Progenitor cell of endocrine pancreas (in vitro differentiated cells): ENCODE measurements at places on chromosomes 5 and 9.
A peak's percentile ranks its signal among the peaks of the same experiment; 100 is the strongest.

DNA sequence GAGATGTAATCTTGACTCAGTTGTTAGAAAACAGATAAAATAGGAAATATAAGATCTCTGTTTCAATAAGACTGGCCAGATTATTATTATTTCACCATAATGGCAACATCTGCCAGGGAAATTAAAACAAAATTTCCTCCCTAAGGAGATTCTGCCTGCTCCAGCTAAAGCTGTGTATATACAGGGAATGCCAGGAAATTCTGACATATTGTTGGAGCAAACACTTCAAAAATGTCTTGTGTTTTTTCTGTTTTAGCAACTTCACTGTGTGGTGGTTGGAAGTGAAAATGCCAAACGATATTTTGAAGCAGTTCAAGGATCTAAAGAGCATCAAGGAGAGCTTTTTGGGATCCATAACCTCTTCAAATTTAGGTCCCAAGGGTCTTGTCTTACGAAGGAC is 90.8 kb downstream of the ERCC6L2 start:
- no peak for DNase-seq

GRCh38 chr9:34869390-34869789 is 88.7 kb upstream of the PHF24 start:
- no peak for DNase-seq

- no peak for DNase-seq
Observed at GRCh38 chr5:39639618-39640089, 214.9 kb upstream of the DAB2 start.

GRCh38 chr5:140710899-140711552 is 10.8 kb downstream of the ZMAT2 start:
- DNase-seq = peak; percentile 77

DNA sequence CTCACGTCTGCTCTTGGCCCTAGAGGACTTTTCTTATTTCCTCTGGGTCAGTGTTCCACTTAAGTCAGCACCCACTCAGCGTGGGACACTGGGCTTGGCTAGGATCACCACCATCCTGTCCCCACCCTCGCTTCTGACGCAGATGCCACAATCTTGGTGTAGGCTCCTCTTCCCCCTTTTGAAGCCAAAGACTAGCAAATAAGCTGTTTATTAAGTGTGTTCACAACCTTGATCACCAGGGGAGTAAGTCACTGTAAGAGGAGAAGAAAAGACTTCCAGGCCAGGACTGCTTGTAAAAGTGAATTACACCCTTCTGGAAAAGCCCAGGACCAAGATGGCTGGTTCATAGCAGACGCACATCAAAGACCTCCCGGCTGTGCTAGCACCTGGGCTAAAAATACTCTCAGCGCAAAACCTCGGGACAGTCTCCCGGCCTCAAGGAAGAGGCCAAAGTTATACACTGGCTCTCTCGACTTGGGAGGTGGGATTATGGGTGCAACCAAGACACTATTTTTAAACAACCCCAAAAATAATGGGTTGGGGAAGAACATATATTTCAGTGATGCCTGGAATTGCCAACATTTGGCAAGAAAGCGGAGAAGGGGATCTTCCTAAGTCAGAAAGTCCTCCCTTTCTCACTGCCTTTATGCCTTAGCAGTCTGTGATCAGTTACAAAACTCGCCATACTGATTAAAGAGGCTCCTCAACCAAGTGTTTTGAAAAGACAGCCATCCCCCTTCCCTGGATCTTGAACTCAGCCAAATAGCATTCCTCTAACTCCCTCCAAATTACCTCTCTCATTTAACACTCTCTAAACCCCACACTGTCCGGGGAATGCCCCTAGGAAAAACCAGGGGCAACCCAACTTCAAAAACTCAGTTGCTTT is 69.4 kb downstream of the RAPGEF1 start:
- DNase-seq = no peak

DNA sequence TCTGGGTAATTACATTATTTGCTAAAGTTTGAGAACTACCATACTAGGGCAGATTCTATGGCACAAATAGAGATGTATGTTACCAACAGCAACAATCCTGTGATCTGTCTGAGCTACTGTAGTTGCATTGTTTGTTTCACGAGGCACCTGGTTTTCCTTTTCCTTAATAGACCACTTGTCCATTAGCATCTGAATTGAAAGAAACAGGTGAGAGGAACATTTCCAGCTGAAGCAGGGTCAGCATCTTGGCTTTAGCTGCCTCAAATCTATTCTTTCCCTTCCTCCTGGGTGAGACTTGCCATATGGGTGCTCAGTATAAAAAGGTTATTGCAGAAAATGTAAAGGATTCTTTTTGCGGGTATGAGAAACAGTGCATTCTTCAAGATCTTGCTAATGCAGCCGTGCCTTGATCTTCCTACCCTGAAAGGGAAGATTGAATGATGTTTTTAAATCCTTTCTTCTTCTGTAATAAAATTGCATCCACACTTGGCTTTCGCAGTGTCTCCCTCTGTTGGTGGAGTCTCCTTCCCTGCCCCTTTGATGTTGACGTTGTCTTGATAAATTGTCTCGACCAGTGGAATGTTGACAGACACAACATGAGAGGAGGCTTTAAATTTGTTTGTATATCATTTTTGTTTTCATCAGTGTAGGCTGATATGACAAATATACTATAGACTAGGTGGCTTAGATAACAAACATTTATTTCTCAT is 118.0 kb upstream of the BRINP1 start:
- no peak for DNase-seq

DNA sequence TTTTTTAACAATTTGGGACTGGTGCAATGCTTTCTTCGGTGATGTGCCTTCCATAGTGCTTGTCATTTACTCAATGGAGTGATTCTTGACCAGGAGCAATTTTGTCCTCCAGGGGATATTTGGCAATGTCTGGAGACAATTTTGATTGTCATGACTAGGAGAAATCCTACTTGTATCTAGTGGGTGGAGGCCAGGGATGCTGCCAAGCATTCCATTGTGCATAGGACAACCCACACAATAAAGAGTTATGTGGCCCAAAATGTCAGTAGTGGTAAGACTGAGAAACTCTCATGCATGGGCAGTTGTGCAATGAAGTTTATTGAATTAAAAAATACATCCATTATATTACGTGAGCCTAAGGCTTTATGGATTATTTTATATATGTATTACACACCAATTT is 70.5 kb downstream of the FOCAD start:
- no peak for DNase-seq

GRCh38 chr5:124130816-124131215 is 615.6 kb downstream of the ZNF608 start:
- DNase-seq = no peak

DNA sequence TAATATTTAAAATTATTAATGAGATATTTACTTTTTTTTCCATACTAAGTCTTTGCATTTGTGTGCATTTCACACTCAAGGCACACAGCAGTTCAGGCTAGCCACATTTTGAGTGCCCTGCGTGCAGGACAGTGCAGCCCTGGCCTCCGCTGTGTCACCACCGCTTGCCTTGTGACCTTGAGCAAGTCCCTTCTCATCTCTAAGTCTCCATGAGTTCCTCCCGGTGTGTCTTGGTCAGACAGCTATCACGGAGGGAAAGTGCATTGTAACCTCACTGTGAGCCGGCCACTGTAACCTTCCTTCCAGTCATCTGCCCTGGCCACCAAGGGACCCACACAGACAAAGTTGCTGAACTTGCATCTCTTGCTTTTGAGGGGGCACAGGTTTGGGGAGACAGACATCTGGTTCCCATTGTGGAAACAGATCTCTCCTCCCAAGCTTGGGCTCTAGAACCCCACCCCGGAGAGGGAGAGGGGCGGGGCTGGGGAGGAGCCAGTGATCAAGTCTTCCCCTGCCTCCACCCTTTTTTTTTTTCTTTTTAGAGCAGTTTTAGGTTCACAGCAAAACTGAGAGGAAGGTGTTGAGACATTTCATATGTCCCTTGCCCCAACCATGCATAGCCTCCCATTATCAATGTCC is 96.8 kb downstream of the C9orf50 start:
- DNase-seq = no peak

- DNase-seq = no peak
Observed at GRCh38 chr9:17807613-17808282, 228.9 kb downstream of the SH3GL2 start.

DNA sequence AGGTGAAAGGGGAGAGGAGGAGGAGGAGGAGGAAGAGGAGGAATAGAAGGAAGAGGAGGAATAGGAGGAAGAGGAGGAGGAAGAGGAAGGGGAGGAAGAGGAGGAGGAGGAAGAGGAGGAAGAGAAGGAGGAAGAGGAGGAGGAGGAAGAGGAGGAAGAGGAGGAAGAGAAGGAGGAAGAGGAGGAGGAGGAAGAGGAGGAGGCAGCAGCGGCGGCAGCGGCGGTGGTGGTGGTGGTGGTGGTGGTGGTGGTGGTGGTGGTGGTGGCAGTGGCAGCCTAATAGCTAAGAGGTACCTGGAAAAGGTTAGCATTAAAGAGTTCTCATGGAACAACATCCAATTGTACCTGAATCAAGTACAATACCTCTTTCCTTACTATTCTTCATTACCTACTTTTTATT is 32.5 kb downstream of the UBAP2 start:
- DNase-seq = no peak

GRCh38 chr5:79591326-79591725 is 20.9 kb upstream of the TENT2 start:
- DNase-seq = no peak

DNA sequence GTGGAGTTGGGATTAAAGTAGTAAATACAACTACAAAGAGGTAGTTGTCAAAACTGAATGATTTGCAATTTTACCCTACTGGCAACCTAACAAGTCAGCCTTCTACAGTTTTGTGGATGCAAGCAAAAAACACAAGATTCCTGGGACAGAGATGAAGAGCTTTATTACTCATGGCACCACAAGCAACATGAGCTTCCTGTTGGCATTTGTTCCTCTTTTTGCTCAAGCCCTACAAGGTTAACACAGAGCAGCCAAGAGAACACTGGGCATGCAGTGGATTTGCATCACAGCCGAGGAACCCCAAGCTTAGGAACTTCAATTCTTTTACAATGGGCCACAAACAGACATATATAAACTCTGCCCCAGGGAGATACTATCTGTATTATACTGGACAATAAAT is 28.8 kb upstream of the DMAC1 start:
- DNase-seq = no peak

GRCh38 chr9:137171149-137171900 is 531 bp downstream of the TMEM210 start:
- no peak for DNase-seq

DNA sequence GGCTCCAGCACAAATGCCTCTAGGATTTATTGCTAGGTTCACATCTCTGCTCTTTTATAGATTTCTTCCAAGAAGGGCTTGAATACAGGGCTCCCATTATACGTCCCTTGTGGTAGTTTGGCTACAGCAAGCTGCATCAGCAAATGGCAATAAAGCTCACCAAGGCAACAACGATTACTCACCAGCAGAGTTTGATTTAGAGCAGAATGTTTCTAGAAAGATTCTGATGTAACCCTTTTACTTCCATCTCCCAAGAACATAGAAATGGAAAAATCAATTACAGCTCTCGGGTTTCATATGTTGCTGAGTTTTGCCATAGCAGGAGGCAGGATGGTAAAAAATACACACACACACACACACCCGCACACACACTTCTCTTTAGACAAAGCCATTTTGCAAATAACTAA is 124.2 kb upstream of the TNPO1 start:
- no peak for DNase-seq

DNA sequence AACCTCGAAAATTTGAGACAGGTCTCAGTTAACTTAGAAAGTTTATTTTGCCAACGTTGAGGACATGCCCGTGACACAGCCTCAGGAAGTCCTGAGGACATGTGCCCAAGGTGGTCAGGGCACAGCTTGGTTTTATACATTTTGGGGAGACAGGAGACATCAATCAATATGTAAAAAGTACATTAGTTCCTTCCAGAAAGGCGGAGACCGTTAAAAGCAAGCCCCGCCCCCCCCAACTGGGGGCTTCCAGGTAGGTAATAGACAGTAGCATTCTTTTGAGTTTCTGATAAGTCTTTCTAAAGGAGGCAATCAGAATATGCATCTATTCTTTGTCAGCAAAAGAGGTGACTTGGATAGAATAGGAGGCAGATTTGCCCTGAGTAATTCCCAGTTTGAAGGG is 599 bp upstream of the MOCS2 start:
- DNase-seq = no peak

GRCh38 chr9:70262366-70262765 is 3.6 kb downstream of the SMC5 start:
- no peak for DNase-seq

DNA sequence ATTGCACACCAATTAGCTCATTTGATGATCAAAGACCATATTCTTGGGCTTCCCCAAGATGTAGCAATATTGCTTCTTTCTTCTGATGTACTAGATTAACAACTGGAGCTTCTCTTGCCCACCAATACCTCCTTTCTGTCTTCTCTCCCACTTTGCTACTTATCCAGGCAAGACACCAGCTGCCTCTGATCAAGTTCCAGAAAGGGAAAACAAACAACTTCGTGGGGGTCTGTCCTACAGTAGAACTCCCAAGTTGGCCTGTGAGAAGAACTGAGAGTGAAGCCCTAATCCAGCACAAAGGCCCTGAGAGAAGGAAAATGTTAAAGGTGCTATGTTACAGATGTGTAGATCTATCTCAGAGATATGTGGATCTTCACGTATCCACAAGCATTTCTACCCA is 44.9 kb downstream of the ADAMTS12 start:
- no peak for DNase-seq

- DNase-seq = no peak
Observed at GRCh38 chr9:131734165-131734610, 5.7 kb downstream of the RAPGEF1 start.

DNA sequence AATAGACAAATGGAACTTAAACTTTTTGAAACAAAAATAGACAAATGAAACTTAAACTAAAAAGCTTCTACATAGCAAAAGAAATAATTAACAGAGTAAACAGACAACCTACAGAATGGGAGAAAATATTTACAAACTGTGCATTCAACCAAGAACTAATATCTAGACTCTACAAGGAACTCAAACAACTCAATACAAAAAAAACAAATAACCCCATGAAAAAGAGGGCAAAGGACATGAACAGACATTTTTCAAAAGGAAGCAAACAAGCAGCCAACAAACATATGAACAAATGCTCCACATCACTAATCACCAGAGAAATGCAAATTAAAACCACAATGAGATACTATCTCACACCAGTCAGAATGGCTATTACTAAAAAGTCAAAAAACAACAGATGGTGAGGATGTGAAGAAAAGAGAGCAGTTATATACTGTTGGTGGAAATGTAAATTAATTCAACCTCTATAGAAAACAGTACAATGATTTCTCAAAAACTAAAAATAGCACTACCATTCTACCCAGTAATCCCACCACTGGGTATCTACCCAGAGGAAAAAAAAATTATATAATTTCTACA is 170.8 kb upstream of the RGMB start:
- DNase-seq = no peak

DNA sequence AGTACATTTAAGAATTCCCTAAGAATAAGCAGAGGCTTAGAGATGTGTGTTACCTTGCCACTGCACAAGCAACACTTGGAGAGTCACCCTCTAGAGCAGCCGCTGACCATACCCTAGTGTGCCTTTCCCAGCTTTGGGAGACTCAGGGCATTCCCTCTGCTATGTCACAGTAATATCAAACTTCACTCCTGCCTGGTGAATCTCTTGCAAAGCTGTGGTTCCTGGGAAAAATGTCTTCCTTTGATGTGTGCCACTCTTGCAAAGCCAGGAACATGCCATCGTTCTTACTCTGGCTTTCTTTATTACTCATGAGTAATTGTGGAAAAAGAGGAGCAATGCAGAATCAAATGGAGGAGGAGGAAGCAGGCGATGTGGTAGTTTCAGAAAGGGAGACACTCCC is 173.2 kb downstream of the CCDC192 start:
- no peak for DNase-seq

GRCh38 chr9:21811914-21812313 is 9.5 kb downstream of the MTAP start:
- no peak for DNase-seq
